ENCODE measurements at places on chromosomes 2 and 18. TPM values are rescaled to one million over a fixed set of nuclear protein-coding genes. Genes with fewer than 3 reads are reported as not detected.

DNA sequence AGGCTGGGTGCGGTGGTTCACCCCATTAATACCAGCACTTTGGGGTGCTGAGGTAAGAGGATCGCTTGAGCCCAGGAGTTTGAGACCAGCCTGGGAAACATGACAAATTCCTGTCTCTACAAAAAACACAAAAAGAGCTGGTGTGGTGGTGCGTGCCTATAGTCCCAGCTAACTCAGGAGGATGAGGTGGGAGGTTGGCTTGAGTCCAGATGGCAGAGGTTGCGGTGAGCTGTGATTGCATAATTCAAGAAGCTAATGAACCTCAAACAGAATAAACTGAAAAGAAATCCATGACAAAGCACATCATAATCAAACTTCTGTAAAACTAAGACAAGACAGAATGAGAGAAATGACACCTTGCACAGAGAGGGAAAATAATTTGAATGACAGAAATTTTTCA lies 54.8 kb downstream of the SEMA4F start:
- no peak for DNase-seq

DNA sequence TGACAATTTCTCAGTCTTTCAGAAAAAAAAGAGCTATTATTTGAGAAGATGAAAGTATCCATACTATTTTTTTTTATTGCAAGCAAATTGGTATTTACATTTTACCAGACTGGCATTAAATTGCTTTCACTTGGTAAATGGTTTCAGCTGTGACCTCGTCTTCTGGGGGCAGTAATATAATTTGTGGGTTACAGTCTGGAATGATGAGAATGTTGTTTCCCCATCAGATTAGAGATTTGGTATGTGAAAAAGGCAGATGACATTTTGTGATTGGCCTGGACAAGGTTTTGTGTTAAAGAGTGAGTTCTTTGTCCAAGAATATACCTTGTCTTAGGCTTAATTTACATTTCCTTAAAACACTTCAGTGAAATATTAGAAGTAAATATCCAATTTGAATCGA lies 390.1 kb upstream of the ST6GAL2 start:
- no peak for DNase-seq

GRCh38 chr2:120441744-120442471 lies 96.0 kb downstream of the INHBB start:
- peak; percentile 45 for DNase-seq

DNA sequence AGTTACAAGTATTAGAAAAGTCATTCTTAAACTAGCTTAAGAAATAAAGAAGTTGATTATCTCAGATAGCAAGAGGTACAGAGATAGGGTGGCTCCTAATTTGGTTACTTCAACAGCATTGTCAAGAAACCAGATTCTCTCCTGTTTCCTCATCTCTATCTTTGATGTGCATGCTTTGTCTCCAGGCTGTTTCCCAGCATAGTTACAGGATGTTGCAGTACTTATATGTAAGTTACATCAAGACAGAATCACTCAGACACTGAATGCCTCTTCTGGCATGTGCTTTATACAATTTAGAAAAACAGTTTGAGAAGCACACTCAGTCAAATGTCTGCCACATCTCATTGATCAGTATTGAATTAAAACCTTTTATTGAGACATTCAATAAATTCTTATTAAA lies 189.5 kb upstream of the UBE2E3 start:
- no peak for DNase-seq

The SLC8A1 gene
- not detected for total RNA-seq

The IL1RL1 gene
- 36.3 TPM for total RNA-seq
